Daoy (cell line): ENCODE measurements at places on chromosomes 6 and 20.
A peak's percentile ranks its signal among the peaks of the same experiment; 100 is the strongest.

GRCh38 chr20:41631826-41632225, 13.6 kb upstream of the CHD6 start:
- DNase-seq: peak; percentile 86

DNA sequence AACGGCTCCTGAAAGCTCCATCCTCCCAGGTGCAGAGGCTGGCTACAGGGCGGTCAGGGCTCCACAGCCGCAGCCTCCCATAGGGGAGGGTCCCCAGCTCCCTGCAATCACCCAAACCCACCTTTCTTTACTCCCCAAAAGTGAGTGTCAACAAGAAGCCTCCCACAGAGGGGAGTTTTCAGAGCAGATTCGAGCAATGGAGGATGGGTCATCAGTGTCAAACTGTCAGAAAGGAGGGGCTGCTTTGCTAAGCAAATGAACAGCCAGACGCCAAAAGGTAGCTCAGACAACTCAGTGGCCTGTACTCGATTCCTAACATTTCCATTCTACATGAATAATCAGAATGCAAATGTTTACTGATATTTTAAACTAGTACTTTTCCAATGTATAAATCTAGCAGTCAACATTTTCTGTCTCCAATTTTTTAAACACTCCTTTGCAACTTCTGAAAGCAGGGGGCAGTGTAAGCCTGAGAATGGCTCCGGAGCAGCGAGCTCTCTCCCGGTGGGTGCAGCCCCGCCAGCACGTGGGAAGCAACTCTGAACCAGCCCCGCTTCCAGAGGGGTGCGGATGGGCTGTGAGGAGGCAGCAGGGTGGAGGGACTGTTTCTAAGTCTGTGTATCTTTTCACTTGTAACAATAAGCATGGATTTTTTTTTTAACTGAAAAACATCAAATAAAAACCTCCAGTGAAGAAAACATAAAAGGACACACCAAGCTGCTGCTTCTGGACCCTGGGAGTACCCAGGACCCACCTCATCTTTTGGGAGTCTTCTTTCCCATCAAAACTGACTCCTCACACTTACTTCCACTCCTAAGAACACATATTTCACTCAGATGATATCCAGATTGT, 54.9 kb downstream of the TAF4 start:
- peak; percentile 45 for DNase-seq

DNA sequence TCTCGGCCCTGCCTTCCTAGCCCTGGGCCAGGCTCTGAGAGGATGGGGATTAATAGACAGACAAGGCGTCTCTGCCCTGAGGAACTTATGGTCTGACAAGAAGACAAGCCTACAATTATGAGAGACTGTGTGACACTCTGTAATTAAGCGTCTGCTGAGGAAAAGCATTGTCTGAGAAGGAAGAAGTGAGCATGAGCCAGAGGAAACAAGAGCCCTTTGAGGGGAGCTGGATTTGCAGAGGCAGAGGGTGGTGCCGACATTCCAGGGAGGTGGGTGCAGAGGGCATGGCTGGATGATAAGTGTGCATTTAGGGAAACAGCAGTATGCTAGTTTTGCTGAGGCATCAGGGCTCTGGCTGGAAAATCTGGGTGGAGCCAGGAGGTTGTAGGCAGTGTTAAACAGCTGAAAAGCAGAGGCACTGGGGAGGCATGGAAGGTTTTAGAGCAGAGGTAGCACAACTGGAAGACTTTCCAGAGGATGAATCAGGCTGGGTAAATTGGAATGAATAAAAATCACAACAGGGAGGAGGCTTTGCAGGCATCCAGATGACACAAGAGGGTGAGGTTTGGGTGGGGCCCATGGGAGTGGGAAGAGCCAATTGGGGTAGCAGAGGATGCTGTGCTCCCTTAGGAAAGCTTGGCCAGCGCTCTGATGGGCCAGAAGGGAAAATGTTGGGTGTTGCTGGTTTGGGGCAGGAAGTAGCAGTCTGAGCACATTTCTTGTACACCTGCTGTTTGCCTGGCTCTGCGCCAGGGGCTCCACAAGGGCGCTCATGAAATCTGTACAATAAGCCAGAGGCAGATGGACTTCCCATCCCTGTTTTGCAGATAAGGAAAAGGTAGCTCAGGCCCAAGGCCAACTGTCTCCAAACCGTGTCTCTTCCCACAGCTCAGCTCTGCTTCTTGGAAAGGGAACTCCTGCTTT, 74.0 kb upstream of the MYL9 start:
- peak; percentile 59 for DNase-seq

DNA sequence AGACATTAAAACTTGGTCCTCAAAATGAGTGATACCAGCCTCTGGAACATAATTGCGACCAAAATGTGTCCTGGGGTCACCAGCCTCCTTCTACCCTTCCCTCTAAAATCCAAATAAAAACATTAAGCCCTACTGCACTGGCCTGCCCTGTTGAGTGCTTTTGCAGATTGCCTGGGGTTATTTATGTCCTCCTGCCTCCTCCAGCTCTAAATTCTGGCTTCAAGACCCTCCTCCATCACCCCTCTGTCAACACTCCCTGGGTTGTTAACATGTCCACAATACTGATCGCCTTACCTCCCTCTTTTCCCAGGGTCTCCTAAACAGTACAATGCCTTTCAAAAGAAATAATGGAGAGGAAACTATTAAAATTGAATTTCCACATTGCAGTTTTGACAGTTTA, 327.5 kb downstream of the NRN1 start:
- no peak for DNase-seq

DNA sequence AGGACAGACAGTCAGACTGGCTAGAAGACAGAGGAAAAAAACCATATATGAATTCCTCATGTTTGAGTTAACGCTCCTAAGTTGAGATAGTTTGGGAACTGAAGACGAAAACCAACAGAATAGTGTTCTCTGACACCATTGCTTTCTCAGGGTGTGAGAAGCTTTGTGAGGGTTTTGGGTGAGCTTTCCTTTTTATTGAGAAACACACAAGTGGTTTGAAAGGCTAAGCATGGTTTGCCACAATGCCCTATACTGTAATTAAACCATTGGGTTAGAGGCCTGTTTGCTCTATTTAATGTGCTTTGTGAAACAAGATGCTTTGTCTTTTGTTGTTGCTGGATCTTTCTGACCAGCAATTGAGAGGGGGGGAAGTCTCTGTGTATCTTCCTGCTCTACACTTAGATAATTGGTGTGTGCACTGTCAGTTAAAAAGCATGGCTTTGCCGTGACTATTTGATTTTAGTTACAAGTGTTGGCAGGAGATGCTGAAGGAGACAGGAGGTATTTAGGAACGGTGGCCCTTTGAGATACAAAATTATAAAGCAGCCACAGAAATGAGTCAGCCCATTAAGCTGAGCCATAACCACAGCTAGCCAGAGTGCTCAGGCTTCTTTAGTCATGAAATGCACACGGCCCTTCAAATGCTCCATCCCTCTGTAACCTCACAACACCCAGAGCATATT, 273.0 kb upstream of the PREP start:
- DNase-seq: peak; percentile 91

DNA sequence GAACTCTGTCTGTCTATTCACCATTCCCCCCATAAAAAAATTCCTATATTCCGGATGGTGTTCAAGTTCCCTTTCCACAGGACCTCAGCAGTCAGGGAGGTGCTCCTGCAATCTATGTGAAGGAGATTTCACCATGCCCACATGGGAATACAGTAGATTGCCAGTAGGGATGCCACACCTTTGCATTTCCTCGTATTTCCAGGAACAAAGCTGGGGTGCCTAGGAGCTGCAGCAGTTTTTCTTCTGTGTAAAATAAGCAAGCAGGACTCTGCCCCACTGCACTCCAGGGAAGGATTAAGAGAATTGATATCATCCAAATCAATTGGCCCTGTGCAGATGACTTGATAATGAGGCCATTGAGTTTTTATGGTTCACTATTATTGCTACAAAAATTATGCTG, 7.4 kb upstream of the KIF16B start:
- DNase-seq: no peak

- DNase-seq: no peak
These were observed 17.4 kb downstream of the COL20A1 start for GRCh38 chr20:63310265-63310991.

DNA sequence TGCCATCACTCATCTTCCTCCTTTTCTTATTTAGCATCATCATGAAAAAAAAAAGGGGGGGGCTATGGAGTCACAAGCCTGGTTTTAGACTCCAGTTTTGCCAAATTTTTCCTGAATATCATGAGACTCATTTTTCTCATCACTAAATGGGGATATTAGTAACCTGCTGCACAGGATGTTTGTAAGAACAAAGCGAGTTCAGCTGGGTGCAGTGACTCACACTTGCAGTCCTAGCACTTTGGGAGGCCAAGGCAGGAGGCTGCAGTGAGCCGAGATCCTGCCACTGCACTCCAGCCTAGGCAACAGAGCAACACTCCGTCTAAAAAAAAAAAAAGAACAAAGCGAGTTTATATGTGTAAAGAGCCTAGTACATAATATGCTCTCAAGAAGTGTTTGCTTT, 82.8 kb downstream of the TFAP2A start:
- peak; percentile 60 for DNase-seq

GRCh38 chr6:166904101-166904746, 52.1 kb downstream of the RNASET2 start:
- DNase-seq: peak; percentile 21
